ENCODE measurements at places on chromosomes 1 and 21. TPM values are rescaled to one million over a fixed set of nuclear protein-coding genes. Genes with fewer than 3 reads are reported as not detected.

The SLC45A1 gene
- not detected for total RNA-seq

The LRRC7 gene
- total RNA-seq = 0.10 TPM

The SLAMF6 gene
- total RNA-seq = not detected

The APH1A gene
- 140 TPM for total RNA-seq

The TSPEAR gene
- total RNA-seq = 0.08 TPM

The ABCG1 gene
- total RNA-seq = 9.0 TPM

The RNPEP gene
- 89.6 TPM for total RNA-seq

The SELENBP1 gene
- total RNA-seq = 5.8 TPM

The LIPI gene
- total RNA-seq = not detected

The MTARC2 gene
- 0.41 TPM for total RNA-seq

The CTTNBP2NL gene
- total RNA-seq = 5.0 TPM

The CLCNKB gene
- total RNA-seq = not detected

The TRIM45 gene
- 0.92 TPM for total RNA-seq

The LCE6A gene
- not detected for total RNA-seq

The C8B gene
- not detected for total RNA-seq

The TLR5 gene
- total RNA-seq = not detected

The OR2M3 gene
- total RNA-seq = 0.04 TPM

The ADORA3 gene
- total RNA-seq = not detected

The CD2 gene
- total RNA-seq = not detected

The OR2AK2 gene
- total RNA-seq = not detected

The EVI5 gene
- 3.6 TPM for total RNA-seq

The SPRR4 gene
- total RNA-seq = not detected

The RNU11 gene
- not detected for total RNA-seq

The BTBD8 gene
- 0.60 TPM for total RNA-seq

The OR2L2 gene
- not detected for total RNA-seq

The BARHL2 gene
- not detected for total RNA-seq

The ZFP69 gene
- total RNA-seq = 2.3 TPM

The E2F2 gene
- total RNA-seq = 5.2 TPM

The PIK3C2B gene
- 2.4 TPM for total RNA-seq

The RAB3B gene
- total RNA-seq = 0.43 TPM

The HTR1D gene
- not detected for total RNA-seq

The GSTM5 gene
- total RNA-seq = not detected

The AMY2B gene
- total RNA-seq = 0.76 TPM

The SLC5A3 gene
- 11.4 TPM for total RNA-seq

The PLPPR5 gene
- 0.04 TPM for total RNA-seq

The CASQ2 gene
- total RNA-seq = not detected

The PPIAL4G gene
- not detected for total RNA-seq

The IQCC gene
- total RNA-seq = 2.6 TPM

The RNF223 gene
- not detected for total RNA-seq

The PAQR6 gene
- total RNA-seq = 1.0 TPM
